ENCODE measurements at places on chromosomes 1 and 21. TPM values are rescaled to one million over a fixed set of nuclear protein-coding genes. Genes with fewer than 3 reads are reported as not detected.

- DNase-seq, result peak; percentile 42
Observed at GRCh38 chr1:201480231-201481003, 11.4 kb upstream of the PHLDA3 start.

DNA sequence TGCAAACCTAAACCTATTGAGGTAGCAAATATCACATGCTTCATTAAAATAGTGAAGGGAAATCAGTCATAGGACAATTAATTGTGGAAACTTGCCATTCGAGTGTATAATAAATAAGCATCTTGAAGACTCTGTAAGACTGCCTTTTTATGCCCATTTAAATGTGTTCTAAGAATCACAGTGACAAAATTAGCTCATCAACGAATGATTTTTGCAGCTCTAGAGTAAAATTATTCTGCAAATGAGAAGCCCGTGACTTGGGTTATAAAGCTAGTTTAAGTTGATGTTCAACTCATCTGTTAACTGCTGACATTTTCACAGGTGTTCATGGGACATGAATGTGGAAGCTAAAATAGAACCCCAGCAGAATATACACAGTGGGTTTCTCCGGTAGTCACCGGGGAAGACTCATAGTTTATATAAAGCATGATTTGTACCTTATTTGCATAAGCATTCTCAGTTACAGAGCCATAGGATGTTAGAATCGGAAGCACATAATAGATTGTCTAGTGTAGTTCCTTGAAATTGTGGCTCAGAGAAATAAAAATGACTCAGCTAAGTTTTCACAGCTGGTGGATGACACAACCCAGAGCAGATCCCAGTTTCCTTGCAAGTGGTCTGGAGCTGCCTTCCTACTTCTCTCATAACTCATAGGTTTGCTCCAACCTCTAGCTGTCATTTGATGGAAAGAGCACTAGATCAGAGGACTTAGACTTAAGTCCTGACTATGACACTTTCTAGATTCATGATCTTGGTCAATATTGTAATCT is 107.3 kb downstream of the UCHL5 start:
- no peak for DNase-seq

- DNase-seq, result no peak
Observed at GRCh38 chr1:211928993-211929637, 98.6 kb upstream of the LPGAT1 start.

DNA sequence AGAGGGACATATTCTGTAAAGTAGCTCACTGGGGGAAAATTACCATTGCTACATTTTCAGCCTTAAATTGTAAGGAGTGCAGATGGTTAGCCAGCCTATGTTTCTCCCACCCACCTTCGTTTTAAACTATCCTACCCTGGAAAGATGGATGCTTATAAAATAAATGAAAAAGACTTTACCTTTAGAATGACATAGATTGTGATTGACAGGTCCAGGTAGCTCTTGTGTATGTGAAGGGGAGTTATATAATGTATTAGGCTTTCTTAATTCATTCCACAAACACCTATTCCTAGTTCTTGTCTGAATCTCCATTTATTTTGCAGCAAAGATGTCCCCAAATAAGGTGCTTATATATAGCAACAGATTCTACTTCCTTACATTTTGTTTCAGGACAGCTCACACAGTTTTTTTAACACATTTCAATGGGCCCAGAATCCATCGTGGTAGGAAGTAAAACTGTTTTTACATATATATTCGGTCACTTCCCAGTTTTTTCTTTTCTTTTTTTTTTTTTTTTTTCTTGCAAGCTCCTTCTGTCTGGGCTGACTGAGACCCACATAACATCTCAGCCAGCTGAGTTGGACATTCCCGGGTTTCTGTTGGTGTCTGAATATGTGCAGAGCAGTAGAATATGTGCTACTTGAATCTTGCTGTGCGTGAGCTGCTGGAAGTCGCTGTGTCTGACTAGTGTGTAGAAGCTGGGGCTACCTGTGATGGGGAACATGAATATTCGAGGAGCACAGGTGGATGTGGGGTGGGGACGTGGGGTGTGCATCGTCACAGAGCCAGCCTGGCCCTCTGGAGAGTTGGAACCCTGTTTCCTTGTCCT is 27.8 kb downstream of the UCK2 start:
- DNase-seq, result no peak

DNA sequence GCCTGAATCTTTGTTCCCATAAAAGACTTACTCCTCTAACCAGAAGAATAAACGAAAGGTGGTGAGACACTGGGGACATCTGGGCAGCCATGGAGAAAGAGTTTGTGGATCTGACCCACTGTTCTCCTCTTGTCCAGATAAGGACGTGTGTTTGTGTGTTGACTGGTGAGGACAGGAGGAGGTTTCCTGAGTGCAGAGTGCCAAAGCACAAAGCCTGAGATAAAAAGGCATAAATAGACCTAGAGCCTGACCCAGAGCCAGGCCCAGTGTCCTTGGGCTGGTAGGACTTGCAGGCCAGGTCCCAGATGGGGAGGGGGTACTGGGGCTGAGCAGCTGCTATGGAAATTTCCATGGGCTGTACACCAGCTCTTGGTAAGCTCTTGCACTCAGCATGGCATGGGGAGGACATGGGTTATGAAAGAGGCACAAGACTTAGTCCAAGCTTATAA is 19.6 kb upstream of the COQ8A start:
- DNase-seq, result no peak

GRCh38 chr1:58782178-58783089 is 1.4 kb downstream of the JUN start:
- peak; percentile 48 for DNase-seq

- no peak for DNase-seq
Observed at GRCh38 chr1:37298769-37299168, 175.6 kb upstream of the ZC3H12A start.

GRCh38 chr1:57832612-57833011 is 408.8 kb upstream of the DAB1 start:
- no peak for DNase-seq

DNA sequence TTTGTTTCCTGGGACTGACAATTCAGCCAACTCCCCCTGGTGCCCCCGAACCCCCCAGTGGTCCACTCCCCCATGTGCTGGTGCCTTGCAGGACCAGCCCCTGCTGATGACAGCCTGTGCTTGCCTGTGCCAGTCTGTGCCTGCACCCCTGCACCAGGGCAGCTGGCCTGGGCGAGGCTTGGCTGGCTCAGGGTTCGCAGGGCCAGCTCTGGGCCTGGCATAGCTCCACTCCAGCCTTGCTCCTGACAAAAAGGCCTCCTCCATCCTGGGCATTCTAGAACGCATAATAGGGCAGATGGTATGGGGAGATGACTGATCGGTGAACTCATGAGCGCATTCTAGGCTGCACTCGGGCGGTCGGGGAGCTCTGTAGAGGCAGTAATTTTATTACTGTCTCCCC is 5.4 kb downstream of the CNTN2 start:
- DNase-seq, result no peak

SPATA1 gene
- total RNA-seq, result 0.69 TPM

FMO1 gene
- not detected for total RNA-seq

AMY2A gene
- not detected for total RNA-seq

TFAP2E gene
- total RNA-seq, result 1.0 TPM

OPTC gene
- total RNA-seq, result not detected

Measured in CD8-positive, alpha-beta memory T cell (primary cell).